ENCODE measurements at places on chromosomes 6 and 20.

GRCh38 chr6:84449220-84449619 lies 221.8 kb upstream of the CEP162 start:
- no peak for DNase-seq

DNA sequence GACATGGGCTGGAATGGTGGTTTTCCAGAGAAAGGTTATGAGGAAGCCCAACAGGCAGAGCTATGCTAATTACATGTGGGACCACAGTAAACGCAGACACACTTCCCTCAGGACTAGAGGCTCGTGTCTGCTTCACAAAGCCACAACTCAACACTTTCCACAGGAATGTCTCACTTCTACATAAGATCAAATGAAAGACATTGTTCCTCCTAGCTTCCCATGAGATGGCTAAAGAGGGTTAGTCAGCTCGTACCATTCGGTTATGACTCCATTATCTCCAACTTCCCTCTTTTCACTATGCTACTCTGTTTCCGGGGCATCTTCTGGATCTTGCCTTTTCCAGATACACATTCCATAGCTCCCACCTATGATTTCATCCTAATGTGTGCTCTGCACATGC lies 29.1 kb upstream of the ZC3H12D start:
- DNase-seq = no peak

GRCh38 chr20:51803148-51803854 lies 980 bp upstream of the SALL4 start:
- DNase-seq = no peak

DNA sequence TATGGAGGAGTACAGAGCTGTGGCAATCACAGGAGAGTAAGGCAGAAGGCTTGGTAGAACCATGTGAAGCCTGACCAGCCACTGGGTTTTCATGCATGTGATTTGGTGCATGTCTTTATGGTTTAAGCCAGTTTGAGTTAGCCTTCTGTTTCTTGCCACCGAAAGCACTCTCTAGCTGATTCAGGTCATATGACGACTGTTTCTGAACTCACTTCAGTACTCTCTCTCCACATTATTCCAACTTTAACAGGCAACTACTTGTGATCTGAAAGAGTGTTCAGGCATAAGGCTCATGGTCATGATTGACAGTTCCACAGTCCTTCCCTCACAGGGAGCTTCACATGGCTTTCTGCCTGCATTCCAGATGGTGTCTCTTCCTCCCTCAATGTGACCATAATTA lies 63.3 kb upstream of the TAB2 start:
- DNase-seq = no peak

- no peak for DNase-seq
Observed at GRCh38 chr6:20715135-20715806, 181.0 kb downstream of the CDKAL1 start.

DNA sequence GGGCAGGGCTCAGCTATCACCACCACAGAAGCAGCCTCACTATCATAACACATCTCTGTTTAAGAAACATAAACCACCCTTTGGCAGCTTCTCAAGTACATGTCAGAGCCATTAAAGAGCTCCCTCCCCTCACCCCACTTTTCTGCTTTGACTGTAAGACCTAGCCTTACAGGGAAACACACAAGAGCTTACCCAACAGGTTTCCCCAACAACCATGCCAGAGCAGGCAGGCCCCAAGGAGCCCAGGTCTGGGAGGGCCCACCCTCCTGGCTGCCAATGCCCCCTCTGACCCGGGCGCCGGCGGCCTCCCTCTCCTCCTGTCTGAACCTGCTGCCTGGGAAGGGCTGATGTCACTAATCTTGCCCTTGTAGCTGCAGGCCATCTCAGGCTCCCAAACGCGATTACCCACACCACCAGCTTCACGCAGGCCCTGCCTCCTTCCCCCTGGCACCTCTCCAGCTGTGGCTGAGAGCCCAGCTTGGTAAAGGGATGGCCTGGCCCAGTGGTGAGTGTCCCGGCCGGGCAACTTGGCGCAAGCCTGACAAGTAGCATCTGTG lies 402.0 kb downstream of the MAFB start:
- no peak for DNase-seq

DNA sequence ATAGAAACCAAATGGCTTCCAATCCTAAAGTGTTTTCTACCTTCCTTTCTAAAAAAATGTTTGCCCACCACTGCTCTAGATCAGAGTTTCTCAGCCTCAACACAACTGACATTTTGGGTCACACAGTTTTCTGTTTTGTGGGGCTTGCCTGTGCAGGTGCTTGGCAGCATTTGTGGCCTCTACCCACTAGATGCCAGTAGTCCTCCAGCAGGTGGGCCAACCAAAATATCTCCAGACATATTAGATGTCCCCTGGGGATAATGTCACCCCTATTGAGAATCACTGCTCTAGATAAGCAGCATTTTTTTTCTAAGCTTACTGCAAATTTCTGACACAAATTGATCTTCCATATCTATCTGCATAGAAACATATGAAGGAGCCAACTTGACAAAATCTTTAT lies 26.3 kb upstream of the EPM2A start:
- DNase-seq = no peak

GRCh38 chr6:140401761-140402160 lies 1027.3 kb upstream of the CITED2 start:
- no peak for DNase-seq

DNA sequence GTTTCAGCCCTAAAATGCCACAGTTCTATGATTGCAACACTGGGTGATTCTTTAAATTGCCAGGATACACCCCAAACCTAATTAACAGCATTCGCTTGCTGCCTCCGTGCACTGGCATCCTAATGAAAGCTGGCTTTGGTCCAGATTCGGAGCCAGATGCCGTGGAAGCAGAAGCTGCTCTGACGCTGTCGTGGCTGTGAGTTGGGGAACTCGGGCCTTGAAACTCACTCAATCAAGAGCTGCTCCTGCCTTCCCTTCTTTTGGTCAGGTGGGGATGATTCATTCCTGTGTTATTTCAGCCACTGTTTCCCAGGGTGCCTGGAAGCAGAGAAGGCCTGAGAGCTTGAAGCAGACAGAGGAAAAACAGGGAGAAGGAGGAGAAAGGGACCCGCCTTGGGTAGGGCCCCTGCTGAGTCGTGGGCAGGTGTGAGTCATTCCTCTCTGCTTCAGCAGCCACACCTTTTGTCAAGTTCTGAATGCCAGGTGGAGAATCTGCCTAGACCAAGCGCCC lies 36.2 kb upstream of the DSP start:
- no peak for DNase-seq

- no peak for DNase-seq
Observed at GRCh38 chr6:99521633-99522151, 6.5 kb upstream of the USP45 start.

DNA sequence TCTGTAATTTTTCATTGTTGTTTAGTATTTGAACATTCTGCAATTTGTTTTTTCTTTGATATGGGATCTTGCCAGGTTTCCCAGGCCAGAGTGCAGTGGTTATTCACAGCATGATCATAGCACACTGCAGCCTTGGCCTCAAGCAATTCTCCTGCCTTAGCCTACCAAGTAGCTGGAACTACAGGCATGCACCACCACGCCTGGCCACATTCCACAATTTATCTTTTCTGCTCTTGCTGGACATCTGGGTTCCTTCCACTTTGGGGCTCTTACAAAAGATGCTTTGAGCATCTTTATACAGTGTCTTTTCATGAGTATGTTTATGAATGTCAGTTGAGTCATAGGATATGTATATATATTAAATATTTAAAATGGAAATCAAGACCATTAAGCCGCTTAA lies 42.0 kb downstream of the PGM3 start:
- DNase-seq = no peak

- no peak for DNase-seq
Observed at GRCh38 chr20:38649275-38649891, 47.8 kb downstream of the ARHGAP40 start.

- no peak for DNase-seq
Observed at GRCh38 chr20:24732599-24732998, 216.5 kb upstream of the CST7 start.

DNA sequence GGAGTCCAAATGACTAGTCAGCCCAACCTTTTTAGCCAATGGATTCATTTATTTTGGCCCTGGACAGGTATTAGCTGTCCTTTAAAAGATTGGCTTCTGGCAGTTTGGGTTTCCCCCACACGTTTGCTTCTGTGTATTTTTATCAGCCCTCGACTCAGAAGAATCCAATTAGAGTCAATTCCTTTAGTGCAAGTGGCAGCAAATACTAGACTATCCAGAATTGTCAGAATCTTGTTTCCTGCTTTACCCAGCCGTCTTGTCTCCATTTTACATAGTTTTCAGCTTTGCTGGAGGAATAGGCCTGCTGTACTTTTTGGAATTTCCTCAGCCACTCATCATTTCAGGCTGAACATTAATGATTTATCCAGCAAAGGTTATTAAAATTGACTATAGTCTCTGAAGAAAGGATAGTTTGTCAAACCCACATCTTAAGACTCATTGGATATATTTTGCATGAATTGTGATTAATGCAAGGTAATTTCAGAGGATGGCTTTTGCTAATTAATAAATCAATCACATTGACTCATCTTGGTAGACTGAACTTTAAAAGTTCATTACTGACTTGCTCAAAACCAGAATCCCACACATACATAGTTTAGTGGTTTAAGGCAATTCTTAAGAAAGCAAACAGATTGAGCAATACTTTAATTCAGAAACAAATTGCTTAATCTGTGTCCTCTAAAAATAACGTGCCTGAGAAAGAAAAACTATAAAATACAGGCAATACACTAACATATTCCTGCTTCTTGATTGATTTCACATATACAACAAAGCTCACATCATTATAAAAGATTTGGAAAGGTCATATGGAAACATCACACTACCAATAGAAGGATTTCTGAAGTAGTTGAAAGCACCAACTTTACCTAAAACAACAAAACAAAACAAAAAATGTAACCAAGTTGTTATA lies 62.9 kb upstream of the ZNF217 start:
- DNase-seq = no peak

GRCh38 chr6:25883536-25883935 lies 9.5 kb upstream of the SLC17A3 start:
- DNase-seq = no peak

DNA sequence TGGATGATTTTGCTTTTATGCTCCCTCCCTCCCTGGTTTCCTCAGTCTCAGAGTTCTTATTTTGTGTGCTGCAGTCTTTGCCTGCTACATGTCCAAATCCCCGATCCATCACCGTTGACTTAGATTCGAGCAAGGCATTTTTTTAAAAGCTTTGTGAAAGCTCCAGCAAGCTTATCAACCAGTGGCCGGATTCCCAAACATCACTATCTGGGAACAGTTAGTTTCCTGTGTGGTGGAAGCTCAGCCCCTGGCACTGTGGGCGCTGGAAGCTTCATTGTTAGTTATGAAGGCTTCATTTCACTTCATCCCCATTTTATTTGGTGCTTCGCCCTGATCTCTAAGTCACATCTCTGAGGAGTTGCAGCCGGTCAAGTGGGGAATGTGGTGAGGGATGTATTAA lies 44.7 kb downstream of the DEK start:
- DNase-seq = no peak

GRCh38 chr6:151330130-151330696 lies 61.1 kb downstream of the ZBTB2 start:
- no peak for DNase-seq

DNA sequence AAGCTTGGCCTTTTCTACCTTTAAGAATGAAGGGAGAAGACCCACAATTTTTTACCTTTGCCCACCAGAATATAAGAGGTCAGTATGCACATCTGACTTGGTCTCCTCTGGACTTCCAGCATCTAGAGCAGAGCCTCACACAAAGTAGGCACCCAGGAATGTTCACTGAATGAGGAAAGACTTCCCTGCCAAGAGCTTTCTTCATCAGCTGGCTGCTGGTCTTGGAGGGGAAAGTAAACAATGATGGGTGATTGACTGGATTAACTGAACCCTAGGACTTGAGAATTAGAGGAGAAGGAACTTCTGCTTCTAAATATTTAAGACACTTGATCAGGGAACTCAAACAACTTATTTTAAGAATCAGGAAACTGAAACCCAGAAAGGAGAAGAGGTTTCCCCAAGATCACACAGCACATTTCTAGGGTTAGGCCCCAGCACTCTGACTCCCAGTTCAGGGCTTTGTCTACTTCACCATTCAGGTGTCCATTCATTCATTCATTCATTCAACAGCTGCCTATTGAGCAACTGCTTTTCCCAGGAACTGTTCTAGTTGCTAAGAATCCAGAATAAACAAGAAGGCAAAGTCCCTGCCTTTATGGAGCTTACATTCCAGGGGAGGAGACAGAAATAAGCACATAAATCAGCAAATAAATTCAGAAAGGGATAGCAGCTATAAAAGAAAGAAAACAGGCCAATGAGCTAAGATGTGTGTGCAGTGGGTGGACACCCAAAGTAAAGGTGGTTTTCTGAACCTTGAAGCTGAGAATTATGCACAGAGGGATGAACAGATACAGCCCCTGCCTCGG lies 216.9 kb upstream of the LRFN2 start:
- no peak for DNase-seq

GRCh38 chr6:113496166-113496565 lies 361.0 kb upstream of the MARCKS start:
- no peak for DNase-seq

All from stimulated activated CD8-positive, alpha-beta memory T cell treated with anti-CD3 and anti-CD28 coated beads, Interleukin-7, amount 100 ng/mL, for 4 hours (primary cell).